ENCODE measurements at places on chromosomes 3 and 15.

GRCh38 chr15:84889313-84889990 is 5.0 kb downstream of the SLC28A1 start:
- DNase-seq = no peak

DNA sequence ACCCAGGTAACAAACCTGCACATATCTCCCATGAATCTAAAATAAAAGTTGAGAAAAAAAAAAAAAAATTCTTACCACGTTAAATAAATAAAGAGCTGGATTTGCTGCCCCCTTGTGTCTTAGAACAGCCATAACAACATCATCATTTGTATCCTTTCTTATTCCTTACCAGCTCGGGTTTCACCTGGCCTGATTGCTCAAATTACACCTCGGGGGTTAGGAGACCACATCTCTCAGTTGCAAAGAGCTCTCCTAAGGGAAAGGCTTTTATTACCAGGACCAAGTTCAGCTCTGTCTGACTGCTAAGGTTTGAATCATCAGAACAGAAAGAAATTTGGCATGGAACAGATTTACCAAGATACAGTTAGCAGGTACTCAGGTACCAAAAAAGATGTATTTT is 25.8 kb upstream of the RPL39L start:
- no peak for DNase-seq

DNA sequence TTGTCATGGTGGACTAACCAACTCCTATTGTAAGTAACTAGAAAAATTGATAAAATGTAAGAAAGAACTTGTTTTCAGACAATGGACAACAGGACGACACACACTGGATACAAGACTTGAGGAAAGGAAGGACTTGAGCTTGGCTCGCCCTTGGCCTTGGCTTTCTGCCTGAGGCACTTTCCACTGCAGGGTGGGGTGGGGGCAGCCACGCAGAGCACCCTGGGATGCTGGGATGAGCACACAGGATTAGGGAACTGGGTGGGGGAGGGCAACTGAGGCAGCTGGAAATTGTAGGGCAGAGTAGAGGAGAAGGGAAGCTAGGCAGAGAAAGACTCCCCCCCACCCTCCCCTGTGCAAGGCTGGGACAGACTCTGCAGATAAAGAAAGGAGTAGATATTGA is 25.5 kb upstream of the HHATL start:
- no peak for DNase-seq

DNA sequence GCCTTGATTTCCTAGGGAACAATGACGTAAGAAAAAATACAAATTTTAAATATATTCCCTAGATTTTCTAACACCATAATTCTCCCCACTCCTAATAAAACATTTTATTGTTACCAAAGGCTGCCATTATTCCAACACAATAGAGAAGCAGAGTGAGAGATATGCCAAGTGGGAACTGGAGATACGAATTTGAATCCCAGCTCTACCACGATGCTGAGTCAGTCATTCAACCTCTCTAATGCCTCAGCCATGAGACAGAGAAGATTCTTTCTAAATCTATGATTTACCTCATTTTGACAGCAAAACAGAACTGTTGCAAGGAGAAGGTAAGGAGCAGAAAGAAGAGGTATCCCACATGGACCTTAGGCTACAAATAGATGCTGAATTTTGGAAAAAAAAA is 112.5 kb downstream of the IGF2BP2 start:
- no peak for DNase-seq

- no peak for DNase-seq
Measured at GRCh38 chr3:113165841-113166240, 45.5 kb upstream of the BOC start.

DNA sequence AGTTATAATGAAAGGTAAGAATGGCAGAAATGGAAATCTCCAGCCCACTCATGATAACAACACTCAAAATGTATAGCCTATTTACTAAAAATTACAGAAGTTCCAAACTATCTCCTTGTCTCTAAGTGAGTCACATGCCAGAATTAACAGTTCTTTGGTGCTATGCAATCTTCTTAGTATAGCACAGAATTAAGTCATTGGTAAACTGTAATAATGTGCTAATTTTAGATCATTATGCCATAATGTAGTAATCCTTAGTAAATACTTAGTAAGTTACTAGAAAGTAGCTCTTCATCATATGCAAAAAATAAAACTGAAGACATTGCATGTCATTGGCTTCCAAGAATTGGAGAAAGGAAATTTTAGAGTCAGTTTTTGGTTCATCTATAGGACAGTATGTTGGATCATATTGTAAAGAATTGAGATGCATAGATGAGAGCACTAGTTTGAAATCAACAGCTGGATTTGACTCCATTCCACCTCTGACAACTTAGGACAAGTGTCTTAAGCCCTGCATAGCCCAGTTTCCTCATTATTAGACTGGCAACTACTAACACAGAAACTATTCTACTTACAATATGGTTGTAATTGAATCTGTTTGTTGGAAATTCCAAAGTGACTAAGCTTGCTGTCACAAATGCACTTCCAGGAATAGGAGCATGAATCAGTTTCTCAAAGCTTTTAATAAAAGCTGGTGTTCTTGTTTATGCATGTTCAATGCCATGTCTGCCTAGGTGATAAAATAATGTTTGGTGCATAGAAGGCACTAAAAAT is 40.1 kb upstream of the CD47 start:
- DNase-seq = no peak

DNA sequence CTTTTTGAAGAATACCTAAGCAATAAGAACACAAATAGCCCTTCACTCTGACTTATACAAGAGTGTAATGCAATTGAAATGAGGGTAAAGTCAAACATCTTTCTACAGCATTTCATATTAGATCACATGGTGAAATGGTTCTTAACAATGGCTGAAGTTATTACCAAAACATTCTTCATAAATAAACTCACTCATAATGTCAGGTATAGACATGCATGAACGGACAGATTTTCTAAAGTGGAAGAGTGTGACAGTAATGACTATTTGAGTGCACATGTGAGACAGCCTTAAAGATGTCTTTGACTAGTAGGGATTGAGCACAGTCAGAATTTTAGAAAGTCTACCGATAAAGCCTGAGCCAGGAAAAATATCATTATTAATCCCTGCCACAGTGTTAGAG is 471.0 kb downstream of the ZPLD1 start:
- DNase-seq = no peak

- no peak for DNase-seq
Measured at GRCh38 chr3:86645756-86646155, 345.2 kb downstream of the VGLL3 start.

GRCh38 chr3:66483006-66483405 is 17.8 kb downstream of the LRIG1 start:
- no peak for DNase-seq

GRCh38 chr15:59434481-59434880 is 3.5 kb upstream of the FAM81A start:
- DNase-seq = no peak

GRCh38 chr3:115657168-115657567 is 33.9 kb downstream of the GAP43 start:
- DNase-seq = no peak

DNA sequence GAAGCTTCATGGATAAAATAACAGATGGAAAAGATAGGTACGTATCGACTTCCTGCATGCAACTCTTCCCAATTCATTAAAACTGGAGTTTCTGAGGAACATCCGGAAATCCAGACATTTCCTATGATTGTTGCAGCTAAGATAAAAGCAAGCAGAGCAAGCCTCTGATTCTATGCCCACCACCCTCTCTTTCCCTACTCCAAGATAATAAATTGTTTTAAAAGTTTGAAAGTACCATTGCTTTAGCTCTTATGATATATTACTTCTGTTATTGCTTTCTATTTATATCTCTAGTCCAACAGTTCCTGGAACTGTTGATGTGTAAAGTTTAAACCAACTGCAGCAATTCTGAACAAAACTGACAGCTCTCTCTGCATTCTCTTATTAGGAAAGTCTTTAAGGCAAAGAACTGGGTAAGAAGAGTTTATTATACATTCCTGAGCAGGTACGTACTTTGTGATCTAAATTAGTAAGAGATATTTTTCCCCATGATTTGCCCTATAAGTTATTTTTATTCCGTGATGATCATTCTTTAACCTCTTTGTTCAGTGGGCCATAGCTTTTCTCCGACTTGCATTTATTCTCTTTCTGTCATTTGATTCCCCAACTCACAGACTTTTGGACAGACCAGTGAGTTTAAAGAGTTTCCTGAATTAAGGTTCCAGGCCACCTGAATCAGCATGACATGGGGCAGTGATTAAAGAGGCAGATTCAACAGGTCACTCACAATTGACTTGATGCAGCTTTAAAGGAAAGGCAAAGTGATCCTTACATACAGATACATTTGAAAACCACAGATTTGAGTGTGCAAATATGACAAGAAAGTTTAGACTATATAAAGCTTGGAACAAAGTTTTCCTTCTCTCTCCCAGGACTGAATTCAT is 94.2 kb upstream of the THRB start:
- no peak for DNase-seq

DNA sequence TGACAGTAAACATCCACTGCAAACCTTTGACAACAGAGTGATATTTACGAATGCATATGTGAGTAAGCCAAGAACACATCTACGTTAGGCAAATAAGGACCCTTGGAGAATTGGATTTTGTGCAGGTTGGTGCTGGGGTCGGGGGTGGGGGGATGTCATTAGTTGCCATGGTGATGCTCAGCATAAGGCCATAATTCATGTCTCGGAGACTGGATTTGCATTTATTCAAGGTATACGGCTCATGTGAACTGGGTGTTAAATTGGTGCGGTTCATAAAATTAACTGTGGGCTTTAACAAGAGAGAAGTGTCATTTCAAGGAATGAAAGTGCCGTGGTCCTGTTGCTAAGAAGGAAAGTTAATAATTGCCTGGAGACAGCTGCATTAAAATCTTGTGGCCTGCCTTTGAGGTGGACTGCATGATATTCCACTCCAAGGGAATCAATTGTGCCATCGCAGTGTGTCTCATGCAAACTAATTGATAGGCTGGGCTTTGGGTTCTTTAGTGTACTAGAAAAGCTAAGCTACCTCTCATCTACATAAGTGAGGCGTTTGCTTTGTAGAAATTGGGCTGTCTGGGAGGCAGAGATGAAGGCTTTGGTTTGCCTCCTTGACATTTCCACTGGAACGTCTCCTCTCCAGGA is 228.9 kb upstream of the FEZF2 start:
- no peak for DNase-seq

DNA sequence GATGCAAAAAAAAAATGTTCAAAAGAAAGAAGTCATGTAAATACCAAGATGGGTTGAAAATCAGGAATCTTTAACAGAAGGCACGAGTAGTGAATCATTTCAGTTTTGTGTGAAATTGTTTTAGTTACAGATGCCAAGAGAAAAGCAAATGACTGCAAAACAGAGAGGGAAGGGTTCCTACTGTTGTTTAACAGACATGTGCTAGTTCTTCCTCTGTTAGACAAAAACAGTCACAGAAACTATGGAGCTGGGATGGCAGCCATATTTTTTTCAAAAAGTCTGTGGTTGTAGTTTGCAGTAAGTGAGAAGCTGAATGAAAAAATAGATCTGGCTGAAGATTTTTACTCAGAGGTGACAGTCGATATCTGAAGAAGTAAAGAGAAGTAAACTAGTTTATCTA is 511.9 kb downstream of the ZIC1 start:
- DNase-seq = no peak

- no peak for DNase-seq
Measured at GRCh38 chr3:153855772-153856171, 265.4 kb upstream of the ARHGEF26 start.

- DNase-seq = no peak
Measured at GRCh38 chr3:22585504-22585903, 617.6 kb upstream of the UBE2E2 start.

GRCh38 chr15:57589281-57589680 is 2.4 kb upstream of the MYZAP start:
- no peak for DNase-seq

- no peak for DNase-seq
Measured at GRCh38 chr15:89805241-89806209, 9.1 kb downstream of the ANPEP start.

GRCh38 chr3:9945358-9945757 is 6.8 kb downstream of the PRRT3 start:
- no peak for DNase-seq

GRCh38 chr15:74041311-74041756 is 41.0 kb downstream of the GOLGA6A start:
- no peak for DNase-seq

DNA sequence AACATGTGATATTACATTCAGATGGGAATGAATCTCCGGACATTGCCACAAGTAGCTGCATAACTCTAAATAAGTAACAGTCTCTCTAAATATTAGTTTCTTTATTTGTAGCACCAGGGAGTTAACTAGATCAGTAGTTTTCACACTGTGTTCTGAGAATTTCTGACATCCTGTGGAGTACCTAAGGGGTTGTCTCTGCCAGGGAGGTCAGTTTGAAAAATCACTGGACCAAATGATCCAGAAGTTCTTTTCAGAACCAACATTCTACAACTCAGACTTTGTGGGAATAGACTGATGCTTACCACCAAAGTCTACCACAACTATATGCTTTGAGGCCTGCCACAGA is 9.0 kb upstream of the ILDR1 start:
- no peak for DNase-seq

DNA sequence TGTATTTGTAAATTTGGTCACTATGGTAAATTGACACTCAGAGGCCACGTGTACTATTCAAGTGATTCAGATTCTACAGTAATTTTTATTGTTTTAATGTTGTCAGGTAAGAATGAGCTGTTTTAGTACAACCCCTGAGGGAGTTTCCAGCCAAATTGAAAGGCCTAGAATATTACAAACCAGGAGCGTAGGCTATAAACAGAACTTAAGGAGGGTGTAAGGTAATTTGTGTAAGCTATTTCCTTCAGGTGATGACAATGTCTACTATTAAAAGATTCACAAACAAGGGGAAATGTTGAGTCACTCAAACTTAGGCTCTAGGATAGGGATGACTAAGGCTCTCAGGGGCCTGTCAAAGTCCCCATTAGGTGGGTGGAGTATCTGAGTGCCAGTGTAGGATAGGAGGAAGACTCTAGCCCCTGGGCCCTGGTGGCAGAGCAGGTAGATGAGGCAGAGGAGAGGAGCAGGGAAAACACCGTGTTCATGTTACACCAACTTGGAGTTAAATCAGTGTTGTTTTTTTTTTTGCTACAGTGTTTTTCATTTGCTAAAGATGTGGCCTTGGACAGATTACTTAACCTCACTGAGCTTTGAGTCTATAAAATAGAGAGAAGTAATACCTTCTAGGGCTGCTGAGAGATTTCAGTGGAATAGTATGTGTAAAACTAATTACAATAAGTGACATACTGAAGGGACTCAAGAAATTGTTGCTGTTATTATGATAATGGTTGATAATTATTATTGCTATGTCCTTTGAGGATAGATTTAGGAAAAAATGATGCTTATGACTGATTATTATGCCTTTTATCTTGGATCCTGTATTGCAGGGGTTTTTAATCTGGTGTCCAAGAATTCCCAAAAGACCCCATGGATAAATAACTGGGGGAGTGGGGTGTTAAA is 10.3 kb downstream of the TM4SF1 start:
- DNase-seq = no peak

DNA sequence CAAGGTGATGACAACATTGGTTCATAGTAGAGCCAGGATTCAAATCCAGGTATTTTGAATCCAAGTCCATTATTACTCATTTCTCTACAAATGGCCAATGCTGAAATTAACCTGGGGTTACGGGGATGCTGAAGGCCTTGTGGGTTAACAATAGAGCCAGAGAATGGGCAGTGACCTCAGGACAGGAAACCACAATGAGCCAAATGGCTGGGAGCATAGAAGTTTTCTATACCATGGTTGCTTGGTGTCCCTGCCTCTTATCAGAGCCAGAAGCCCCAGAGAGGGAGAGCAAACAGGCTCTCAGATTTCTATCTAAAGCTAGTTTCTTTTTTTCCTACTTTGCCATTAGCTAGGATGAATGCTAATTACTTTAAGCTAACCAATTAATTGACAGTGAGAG is 82.3 kb downstream of the TNIK start:
- no peak for DNase-seq
